H1 (cell line): ENCODE measurements at places on chromosomes 3 and 15. TPM values are rescaled to one million over a fixed set of nuclear protein-coding genes. Genes with fewer than 3 reads are reported as not detected.

Gene HDDC3
- 16.5 and 19.6 TPM in 2 replicates for polyA plus RNA-seq

Gene SMCO1
- 0.03 TPM in 1 of 2 replicates, not detected in the other for polyA plus RNA-seq

Gene GPR149
- not detected in 2 replicates for polyA plus RNA-seq

Gene CYP8B1
- polyA plus RNA-seq, result not detected in 2 replicates

Gene DCBLD2
- polyA plus RNA-seq, result 16.3 and 19.6 TPM in 2 replicates

Gene DISP2
- 0.45 and 0.72 TPM in 2 replicates for polyA plus RNA-seq

Gene MAGI1
- 19.8 and 27.4 TPM in 2 replicates for polyA plus RNA-seq

Gene PAQR5
- polyA plus RNA-seq, result 15.8 and 18.1 TPM in 2 replicates

Gene ATP8B4
- 0.17 TPM in 2 replicates for polyA plus RNA-seq

Gene SPATA12
- 0.93 and 0.97 TPM in 2 replicates for polyA plus RNA-seq

Gene IMPG2
- 0.02 and 0.03 TPM in 2 replicates for polyA plus RNA-seq

Gene KNL1
- 2.7 and 4.4 TPM in 2 replicates for polyA plus RNA-seq

Gene PLA2G4F
- polyA plus RNA-seq, result not detected in 2 replicates

Gene FANCD2OS
- not detected in 2 replicates for polyA plus RNA-seq

Gene HDC
- polyA plus RNA-seq, result 0.20 and 0.57 TPM in 2 replicates

Gene SLC12A1
- 0.16 and 0.63 TPM in 2 replicates for polyA plus RNA-seq

Gene COL6A5
- polyA plus RNA-seq, result 0.05 TPM in 1 of 2 replicates, not detected in the other

Gene NRG4
- 0.02 and 0.24 TPM in 2 replicates for polyA plus RNA-seq

Gene SUSD5
- 0.92 and 1.5 TPM in 2 replicates for polyA plus RNA-seq

Gene TP63
- not detected in 2 replicates for polyA plus RNA-seq

Gene ALDH1L1
- polyA plus RNA-seq, result 0.98 and 1.6 TPM in 2 replicates

Gene SHF
- polyA plus RNA-seq, result 13.1 and 16.0 TPM in 2 replicates

Gene SLC28A2
- polyA plus RNA-seq, result 0.11 TPM in 1 of 2 replicates, not detected in the other

Gene TBL1XR1
- polyA plus RNA-seq, result 20.9 and 28.1 TPM in 2 replicates

Gene TNFSF10
- 0.06 TPM in 1 of 2 replicates, not detected in the other for polyA plus RNA-seq

Gene GAP43
- polyA plus RNA-seq, result 9.6 and 11.2 TPM in 2 replicates
